T-cell (primary cell): ENCODE measurements at places on chromosomes 1 and 21.

DNA sequence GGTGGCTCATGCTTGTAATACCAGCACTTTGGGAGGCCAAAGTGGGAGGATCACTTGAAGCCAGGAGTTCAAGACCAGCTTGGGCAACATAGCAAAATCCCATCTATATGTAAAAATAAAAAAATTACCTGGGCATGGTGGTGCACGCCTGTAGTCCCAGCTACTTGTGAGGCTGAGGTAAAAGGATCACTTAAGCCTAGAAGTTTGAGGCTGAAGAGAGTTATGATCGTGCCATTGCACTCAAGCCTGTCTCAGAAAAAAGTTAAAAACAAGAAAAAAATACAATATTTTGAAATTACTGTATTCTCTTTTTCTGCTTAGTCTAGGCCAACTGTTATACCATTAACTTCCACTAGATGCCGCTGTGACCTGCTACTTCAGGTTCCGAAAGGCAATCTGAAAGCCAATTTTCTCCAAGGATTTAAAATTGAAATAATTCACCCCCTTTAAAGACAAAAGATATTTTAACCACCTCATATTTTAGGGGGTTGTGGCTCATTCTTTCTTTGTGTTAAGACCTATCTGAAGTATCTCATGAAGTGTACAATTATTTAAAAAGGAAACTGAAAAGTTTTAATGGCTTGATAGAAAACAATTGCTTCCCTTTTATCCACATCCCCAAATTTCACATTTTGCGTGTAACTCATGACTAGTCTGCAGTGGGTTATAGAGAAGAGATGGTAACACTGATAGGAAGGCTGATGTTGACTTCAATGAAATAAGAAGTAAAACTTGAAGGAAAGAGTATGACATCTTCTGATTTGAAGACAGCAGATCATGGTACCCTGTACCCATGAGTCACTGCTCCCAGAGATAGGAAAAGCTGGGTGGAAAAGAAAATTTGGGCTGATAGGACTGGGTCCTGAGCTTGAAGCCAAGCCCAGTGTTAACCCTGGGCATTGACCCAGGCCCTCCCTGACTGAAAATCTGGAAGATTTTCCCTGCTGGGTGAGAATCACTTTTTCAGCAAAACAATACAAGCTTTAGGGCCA, 24.4 kb upstream of the CLDN14 start:
- DNase-seq, result no peak

GRCh38 chr1:110227774-110228173, 17.7 kb downstream of the KCNC4 start:
- DNase-seq, result no peak

- DNase-seq, result no peak
These were observed 10.5 kb downstream of the RASSF5 start for GRCh38 chr1:206517784-206518183.

DNA sequence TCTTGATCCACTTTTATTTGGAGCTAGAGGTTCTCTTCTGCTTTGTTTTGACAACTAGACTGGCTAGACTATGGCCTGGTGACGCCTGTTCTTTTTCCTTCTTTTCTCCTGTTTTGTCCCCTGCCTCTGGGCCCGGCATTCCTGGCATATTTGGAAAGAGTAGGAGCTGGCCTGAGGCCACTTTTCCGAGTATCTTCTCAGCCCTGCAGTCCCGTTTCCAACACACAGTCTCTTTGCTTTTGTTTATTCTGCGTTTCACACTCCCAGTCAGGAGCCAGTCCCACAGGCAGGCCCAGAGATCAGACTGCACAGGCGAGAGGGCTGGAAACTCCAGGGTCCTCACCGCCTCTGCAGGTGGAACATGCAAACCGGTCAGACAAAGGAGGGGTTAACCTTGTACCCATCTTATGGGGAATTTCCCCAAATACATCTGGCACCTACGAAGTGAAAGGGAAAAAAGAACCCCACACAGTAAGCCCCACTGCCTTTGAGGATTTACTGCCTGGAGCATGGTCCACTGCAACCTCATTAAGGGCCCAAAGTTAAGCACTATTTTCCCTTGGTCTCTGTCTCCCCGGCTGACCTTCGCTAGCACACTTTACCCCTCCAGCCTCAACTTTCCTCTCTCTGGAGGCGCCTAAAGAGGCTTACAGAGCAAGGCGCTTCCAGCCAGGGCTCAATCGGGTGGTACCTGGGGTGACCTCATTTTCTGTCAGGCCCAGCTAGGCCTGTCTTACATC, 141.1 kb downstream of the TOMM20 start:
- DNase-seq, result no peak

DNA sequence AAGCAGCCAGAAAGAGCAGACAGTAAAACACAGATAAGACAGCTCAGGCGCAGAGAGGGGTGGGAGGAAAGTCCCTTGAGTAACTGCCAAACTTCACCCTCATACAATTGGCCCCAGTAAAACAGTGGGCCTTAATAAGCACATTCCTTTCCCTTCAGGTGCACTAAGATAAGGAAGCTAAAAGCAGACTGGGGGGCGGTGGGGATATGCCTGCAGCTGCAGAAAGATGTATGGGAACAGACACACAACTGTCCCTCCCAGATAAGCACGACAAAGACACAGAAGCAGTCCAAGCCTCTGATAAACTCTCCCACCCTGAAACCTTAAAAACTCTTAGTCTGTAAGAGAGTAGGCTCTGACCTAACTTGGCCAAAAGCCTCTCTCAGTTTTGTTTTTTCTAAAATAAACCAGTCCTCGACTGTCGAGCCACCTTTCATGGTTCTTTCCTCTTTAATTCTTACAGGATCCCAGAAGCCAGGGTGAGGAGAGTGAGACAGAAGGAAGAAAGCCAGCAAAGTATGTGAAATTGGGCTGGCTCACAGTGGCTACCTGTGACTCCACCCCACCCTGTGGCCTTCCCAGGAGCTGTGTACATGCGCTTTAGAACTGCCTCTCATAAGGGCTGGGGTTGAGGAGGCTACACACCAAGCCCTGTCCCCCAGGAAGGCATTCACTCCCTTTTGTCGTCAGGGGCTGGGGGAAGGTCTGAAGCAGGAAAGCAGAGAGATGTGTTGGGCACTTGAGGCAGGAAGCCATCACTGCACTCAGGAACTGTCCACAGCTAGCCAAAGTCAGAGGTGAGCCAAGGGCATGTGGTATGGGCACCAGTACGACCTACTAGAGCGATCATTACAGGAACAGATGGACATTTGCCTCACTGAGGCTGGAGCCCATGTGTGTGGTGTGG, 4.6 kb downstream of the PGLYRP4 start:
- no peak for DNase-seq

- DNase-seq, result no peak
These were observed 44.6 kb downstream of the JAK1 start for GRCh38 chr1:64921771-64922170.

DNA sequence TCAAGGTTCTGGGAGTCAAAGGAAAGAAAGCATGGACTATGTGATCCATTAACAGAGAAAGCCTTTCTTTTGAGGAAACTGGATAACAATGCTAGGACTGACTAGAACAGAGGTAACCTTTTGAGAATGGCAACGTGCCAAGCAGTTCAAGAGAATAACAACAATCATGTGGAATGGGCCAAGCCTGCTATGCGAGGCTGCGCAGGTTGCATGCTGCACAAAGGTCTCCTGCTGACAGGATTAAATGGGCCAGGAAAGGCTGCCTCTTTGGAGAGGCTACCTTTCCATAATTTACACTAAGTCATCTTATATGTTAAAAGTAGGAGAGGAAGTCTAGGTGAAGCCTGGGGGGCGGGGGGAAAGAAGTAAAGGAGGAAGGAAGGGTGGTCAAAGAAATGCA, 5.8 kb downstream of the PCNX2 start:
- no peak for DNase-seq

GRCh38 chr1:36591278-36591677, 108.6 kb upstream of the CSF3R start:
- no peak for DNase-seq

DNA sequence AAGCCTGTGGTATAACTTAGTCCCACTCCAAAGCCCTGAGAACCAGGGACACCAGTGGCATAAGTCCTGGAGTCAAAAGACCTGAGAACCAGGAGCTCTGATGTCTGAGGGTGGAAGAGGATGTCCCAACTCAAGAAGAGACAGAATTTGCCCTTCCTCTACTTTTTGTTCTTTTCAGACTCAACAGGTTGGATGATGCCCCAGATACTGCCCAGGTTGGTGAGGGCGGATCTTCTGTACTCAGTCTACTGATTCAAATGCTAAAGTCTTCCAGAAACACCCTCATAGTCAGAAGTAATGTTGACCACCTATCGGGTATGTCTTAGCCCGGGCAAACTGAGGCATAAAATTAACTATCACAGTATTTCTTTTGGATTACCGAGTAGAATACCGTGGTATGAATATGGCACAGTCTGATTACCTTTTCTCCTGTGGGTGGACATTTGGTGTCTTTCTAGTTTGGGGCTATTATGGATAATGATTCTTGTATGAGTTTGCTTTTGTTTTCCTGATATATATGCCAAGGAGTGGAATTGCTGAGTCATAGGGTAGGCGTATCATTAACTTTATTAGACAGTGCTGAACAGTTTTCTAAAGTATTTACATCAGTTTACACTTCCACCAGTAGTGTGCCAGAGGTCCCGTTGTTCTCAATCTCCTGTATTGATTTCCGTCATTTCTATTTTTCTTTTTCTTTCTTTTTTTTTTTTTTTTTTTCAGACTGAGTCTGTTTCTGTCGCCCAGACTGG, 3.2 kb upstream of the CHAF1B start:
- DNase-seq, result no peak

DNA sequence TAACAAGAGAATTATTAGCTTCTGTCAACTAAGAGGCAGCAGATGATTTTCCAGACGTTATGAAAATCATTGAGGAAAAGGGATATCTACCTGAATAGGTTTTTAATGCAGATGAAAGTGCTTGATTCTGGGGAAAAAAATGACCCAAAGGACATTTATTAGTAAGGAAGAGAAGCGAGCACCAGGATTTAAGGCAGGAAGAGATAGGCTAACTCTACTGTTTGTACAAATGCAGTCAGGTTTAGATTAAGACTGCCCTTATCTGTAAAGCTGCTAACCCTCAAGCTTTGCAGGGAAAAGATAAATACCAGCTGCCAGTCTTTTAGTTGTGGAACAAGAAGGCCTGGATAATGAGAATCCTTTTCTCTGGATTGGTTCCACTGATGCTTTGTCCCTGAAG, 33.0 kb upstream of the LRIG2 start:
- no peak for DNase-seq

DNA sequence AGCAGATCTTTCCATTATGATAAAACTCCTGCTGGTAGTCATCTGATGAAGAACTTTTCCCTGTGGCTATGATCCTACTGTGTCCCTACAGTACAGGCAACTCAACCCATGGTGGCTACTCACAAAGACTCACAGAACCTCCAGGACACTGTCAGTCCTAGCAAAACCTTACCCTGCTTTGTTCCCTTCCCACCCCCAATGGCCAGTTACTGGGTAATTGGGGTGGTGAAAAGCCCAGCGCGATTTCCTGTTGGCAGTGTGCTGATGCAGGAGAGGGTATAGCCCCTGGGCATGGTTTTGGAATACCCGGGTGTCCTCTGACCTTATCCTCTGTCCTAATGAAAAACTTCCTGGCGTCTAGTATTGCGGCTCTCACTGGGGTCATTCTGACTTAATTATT, 533 bp upstream of the RGL1 start:
- no peak for DNase-seq

DNA sequence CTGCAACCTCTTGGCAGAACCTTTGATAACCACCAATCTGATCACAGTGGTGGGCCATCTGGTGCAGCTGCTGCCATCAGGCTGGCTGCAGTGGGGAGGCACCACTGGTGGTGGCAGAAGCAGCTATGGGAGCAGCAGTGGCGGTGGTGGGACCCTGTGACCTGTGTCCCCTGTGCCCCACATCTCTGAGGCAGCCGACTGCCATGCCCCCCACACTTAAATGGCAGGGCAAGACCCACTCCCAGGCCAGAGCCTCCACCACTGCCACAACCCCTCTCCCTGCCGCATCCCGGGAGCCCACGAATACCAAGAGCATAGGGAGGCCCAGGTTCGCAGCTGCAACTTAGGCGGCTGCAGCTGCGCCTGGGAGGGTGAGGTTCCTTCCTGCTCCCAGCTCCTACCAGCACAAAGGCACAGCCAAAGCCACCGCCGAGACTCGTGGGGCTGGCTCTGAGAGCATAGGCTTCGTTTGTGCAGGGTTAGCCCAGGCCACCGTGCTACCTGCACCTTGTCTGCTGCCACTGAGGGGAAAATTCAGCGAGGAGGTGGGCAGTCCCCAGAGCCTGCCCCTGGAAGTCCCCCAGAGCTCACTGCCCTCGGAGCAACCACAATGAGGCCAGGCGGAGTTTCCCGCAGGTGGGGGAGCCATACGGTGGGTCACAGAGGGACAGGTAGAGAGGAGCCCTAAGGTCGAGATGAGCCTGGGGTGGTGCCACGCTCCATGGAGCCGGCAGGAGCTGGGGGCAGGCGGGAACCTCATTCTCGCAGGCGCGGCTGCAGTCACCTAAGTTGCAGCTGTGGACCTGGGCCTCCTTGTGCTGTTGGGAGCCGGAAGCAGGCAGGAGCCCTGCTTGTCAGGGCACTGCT, 518.7 kb downstream of the RWDD3 start:
- DNase-seq, result no peak
